Caco-2 (cell line): ENCODE measurements at places on chromosomes 1 and 21. TPM values are rescaled to one million over a fixed set of nuclear protein-coding genes. Genes with fewer than 3 reads are reported as not detected.

DNA sequence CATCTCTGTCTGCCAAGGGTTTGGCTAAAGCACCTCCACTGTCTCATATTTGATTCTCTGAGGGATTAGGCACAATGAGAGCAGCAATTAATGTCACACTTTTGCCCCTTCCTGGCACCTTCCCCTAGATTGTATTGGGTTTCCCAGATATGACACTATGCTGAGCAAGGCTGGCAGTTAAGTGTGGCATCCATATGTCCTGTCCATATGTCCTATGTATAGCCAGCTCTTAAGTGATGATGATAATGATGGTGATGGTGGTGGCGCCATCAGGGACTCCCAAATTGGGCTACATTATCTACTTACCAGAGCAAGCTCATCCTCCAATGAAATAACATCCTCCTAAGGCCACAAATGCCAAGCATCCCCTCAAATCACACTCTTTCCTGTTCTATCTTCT is 13.5 kb upstream of the LORICRIN start:
- no peak overlapping the region for H3K27ac ChIP-seq
- H3K27me3 ChIP-seq, result no peaks in the 10 kb centered on the region
- no peaks in the 10 kb centered on the region for H3K4me1 ChIP-seq
- no peak for DNase-seq

Gene SLC2A5
- 0.70 and 1.1 TPM in 2 replicates for total RNA-seq

GRCh38 chr1:12272770-12273169 is 42.9 kb downstream of the VPS13D start:
- no peak for DNase-seq
- no peaks in the 10 kb centered on the region for H3K27me3 ChIP-seq
- H3K36me3 ChIP-seq, result no peaks in the 10 kb centered on the region; the same call in 1 of the 2 replicates
- H3K4me1 ChIP-seq, result no peaks in the 10 kb centered on the region
- no peak overlapping the region for H3K27ac ChIP-seq

Gene NR0B2
- total RNA-seq, result 0.34 TPM in 1 of 2 replicates, not detected in the other

Gene LCE6A
- total RNA-seq, result not detected in 2 replicates

DNA sequence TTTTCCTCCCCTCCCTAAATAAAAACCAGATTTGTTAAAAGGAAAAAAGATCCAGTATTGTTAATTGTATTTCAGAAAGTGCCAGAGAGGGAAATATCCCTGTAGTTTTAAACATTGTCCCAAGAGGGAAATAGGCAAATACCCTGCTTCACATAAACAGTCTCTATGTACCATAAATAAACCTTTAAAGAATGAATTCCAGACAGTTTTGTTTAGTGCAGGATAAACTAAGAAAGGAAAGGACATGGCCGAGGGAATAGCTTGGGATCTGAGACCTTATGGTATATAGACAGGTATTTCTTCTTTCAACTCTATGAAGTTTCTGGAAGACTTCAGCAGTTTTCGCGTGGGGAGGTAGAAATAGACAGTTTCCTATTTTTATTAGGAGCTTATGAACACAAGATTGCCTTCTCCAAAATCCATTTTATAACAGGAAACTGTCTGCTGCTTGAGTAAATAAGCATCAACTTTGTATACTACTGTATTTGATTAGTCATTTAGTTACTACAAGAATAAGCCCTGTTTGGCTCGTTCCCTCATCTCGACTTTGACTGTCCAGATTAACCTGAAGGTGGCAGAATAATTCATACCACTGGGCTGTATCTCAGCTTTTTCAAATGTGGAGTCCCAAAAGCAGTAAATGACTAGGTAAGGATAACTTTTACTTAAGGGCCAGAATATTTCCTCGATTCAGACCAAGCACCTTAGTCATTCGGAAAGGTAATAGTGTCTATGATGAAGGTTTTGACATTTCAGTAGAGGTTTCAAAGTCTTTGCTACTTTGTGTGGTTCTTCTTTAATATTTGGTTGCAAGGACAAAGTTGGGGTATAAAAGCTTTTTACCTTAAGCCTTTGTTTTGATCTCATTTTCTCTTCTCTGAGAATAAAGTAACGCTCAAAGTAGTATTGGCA is 177.5 kb downstream of the VPS13D start:
- H3K27me3 ChIP-seq, result no peaks in the 10 kb centered on the region
- H3K27ac ChIP-seq, result no peak overlapping the region
- H3K4me1 ChIP-seq, result peaks cover 24% of the 10 kb centered on the region
- H3K4me3 ChIP-seq, result no peak overlapping the region
- H3K36me3 ChIP-seq, result peaks cover 2% of the 10 kb centered on the region

Gene CLCA1
- total RNA-seq, result not detected in 2 replicates

Gene PER3
- 24.4 and 27.4 TPM in 2 replicates for total RNA-seq

DNA sequence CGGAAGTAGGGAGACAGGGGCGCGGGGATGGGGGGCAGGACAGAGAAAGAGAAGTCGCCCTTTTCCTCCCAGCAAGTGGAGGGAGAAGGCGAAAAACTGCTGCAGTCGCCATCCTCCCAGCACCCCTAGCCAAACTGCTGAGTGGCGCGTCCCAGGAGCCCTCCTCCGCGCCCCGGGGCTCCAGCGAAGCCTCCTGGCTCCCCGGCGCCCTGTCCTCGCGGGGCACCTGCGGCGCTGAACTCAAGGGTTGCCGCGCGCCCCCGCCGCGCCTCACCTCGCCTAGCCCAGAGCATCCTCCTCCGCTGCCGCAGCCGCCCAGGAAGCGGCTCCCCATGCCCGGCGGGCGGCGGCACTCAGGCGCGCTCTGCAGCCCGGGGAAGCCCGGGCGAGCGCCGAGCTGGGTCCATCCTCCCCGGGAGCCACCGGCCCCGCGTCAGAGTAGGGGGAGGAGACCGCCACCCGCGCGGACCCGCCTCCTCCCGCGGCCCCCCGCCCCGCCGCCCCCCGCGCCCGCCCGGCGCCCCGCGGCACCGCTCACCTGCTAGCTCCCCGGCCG is at the start of gene DAB1:
Gene DAB1, minus strand, starts transcription at position 405 of the 556 bp plus-strand sequence. CDS start 133,030 bp downstream, outside the sequence.
- H3K4me3 ChIP-seq, result no peak within 1 kb of the TSS
- no peaks in the 10 kb centered on the region for H3K27me3 ChIP-seq
- H3K36me3 ChIP-seq, result no peaks in the 10 kb centered on the region
- H3K4me1 ChIP-seq, result no peaks in the 10 kb centered on the region
- peak within 1 kb of the TSS; percentile 73 for H3K27ac ChIP-seq

GRCh38 chr1:83818916-83819315 is 180.0 kb downstream of the TTLL7 start:
- no peaks in the 10 kb centered on the region for H3K27me3 ChIP-seq
- DNase-seq, result peak; percentile 49
- no peak overlapping the region for H3K4me3 ChIP-seq

Gene ACTN2
- total RNA-seq, result not detected in 2 replicates

DNA sequence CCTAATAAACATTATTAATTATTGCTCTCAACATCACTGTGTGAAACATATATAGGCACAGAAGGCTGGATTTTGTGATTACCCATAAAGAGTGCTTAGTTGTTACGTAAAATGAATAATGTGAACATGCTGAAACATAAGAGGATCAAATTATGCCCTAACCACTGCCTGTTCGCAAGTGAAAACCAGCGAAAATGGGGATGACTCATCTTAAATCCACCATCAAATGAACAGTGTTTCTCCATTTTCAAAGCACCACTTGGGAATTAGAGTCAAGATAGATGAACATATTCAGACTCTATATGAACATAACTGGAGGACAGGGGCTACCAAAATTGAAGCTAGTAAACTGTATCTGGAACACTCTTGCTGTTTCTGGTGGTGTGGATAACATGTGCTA is 386.2 kb downstream of the HHIPL2 start:
- no peaks in the 10 kb centered on the region for H3K4me1 ChIP-seq
- DNase-seq, result no peak
- no peak overlapping the region for H3K27ac ChIP-seq
- no peaks in the 10 kb centered on the region for H3K27me3 ChIP-seq
- no peak overlapping the region for H3K4me3 ChIP-seq
- H3K36me3 ChIP-seq, result no peaks in the 10 kb centered on the region

GRCh38 chr1:38541223-38541622 is 318.3 kb downstream of the RRAGC start:
- DNase-seq, result no peak
- no peak overlapping the region for H3K4me3 ChIP-seq
- H3K36me3 ChIP-seq, result no peaks in the 10 kb centered on the region
- H3K27me3 ChIP-seq, result no peaks in the 10 kb centered on the region
- peak overlapping the region; percentile 31 for H3K27ac ChIP-seq
- no peaks in the 10 kb centered on the region for H3K4me1 ChIP-seq

- H3K27me3 ChIP-seq, result no peaks in the 10 kb centered on the region
- H3K36me3 ChIP-seq, result no peaks in the 10 kb centered on the region
- no peak for DNase-seq
- H3K27ac ChIP-seq, result peak overlapping the region; percentile 0
- H3K4me3 ChIP-seq, result no peak overlapping the region
Measured at GRCh38 chr1:44328671-44329416, 26.2 kb downstream of the ERI3 start.

- H3K4me1 ChIP-seq, result no peaks in the 10 kb centered on the region
- H3K4me3 ChIP-seq, result no peak overlapping the region
- no peak for DNase-seq
- H3K36me3 ChIP-seq, result no peaks in the 10 kb centered on the region
- H3K27me3 ChIP-seq, result no peaks in the 10 kb centered on the region
Measured at GRCh38 chr1:20008391-20008841, 29.0 kb upstream of the PLA2G2A start.

Gene AMY1C
- total RNA-seq, result not detected in 2 replicates

- H3K4me1 ChIP-seq, result no peaks in the 10 kb centered on the region
- H3K36me3 ChIP-seq, result no peaks in the 10 kb centered on the region
- DNase-seq, result no peak
- no peaks in the 10 kb centered on the region for H3K27me3 ChIP-seq
Measured at GRCh38 chr1:157262891-157263290, 124.7 kb upstream of the ETV3 start.

Gene SDF4
- 138 and 140 TPM in 2 replicates for total RNA-seq

DNA sequence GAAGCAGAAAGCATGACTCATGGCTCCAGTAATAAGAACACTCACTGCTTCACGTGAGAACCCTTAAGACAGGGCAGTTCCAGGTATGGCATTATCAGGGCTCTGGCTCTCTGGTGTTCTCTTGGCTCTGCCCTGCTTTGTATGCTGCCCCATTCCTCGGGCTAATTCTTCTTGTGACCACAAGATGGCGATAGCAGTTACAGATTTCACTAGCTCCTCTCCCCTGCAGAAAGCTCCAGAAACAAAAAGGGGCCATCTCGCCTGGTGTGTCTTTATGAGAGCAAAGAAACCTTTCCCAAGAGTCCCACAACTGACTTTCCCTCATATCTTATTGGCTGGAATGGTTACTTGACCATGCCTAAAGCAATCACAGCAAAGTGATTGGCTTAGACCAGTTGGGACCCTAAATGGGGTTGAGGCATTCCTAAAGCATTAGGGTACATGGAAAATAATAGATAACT is 60.1 kb downstream of the F3 start:
- peak; percentile 52 for DNase-seq
- no peaks in the 10 kb centered on the region; the same call in 1 of the 2 replicates for H3K4me1 ChIP-seq
- H3K36me3 ChIP-seq, result no peaks in the 10 kb centered on the region; the same call in 1 of the 2 replicates
- H3K27ac ChIP-seq, result no peak overlapping the region
- no peaks in the 10 kb centered on the region for H3K27me3 ChIP-seq
- H3K4me3 ChIP-seq, result no peak overlapping the region

DNA sequence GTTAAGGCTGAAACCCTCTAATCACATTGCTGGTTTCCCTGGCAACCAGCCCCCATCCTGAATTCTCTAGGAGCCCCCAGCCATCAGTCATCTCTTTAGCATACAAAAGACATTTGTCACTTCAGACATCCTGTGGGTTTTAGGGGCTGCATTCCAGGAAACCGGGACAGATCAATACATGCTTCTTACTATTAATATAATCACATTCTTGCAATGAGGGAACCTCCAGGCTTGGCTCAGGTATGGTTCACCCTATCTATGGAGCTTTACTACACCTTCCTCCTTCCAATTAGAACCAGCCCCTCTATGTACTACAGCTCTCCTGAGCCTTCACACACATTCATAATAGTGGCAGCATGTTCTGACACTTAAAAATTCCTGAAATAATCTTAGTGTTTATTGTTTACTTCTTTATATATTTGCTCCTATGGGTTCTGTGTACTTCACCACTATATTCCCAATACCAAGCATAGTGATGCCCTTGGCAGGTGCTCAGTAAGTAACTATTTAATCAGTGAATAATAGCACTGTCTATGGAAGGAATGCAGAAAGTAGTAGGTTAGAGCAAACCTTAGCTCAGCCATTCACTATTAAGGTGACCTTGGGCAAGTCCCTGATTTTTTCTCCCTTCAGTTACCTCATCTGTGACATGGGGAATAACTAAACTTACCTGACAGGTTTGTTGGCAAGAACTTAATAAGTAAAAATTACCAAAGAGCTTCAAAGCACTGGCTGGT is 59.6 kb downstream of the ZNF678 start:
- H3K4me1 ChIP-seq, result no peaks in the 10 kb centered on the region
- H3K4me3 ChIP-seq, result no peak overlapping the region
- H3K27ac ChIP-seq, result no peak overlapping the region
- no peaks in the 10 kb centered on the region for H3K27me3 ChIP-seq
- DNase-seq, result no peak

- DNase-seq, result no peak
- H3K4me1 ChIP-seq, result peaks cover 15% of the 10 kb centered on the region
- no peaks in the 10 kb centered on the region for H3K27me3 ChIP-seq
- H3K27ac ChIP-seq, result peak overlapping the region; percentile 94
- H3K4me3 ChIP-seq, result no peak overlapping the region; the same call in 1 of the 2 replicates
- peaks cover 2% of the 10 kb centered on the region; the same call in 1 of the 2 replicates for H3K36me3 ChIP-seq
Measured at GRCh38 chr1:32178380-32179192, 889 bp upstream of the TXLNA start.

- H3K4me1 ChIP-seq, result 0 out of 2 replicates have a peak, but pooled peaks cover 7% of the 10 kb centered on the region
- H3K27me3 ChIP-seq, result no peaks in the 10 kb centered on the region
Measured at GRCh38 chr1:154431586-154432373, 26.6 kb downstream of the IL6R start.

Gene NPHP4
- total RNA-seq, result 12.3 TPM in 2 replicates

- H3K4me3 ChIP-seq, result no peak overlapping the region
- H3K36me3 ChIP-seq, result no peaks in the 10 kb centered on the region; the same call in 1 of the 2 replicates
- peaks cover 23% of the 10 kb centered on the region for H3K4me1 ChIP-seq
- DNase-seq, result no peak
Measured at GRCh38 chr1:206496131-206496793, 11.1 kb upstream of the RASSF5 start.

Gene ELOVL1
- 66.8 and 67.1 TPM in 2 replicates for total RNA-seq

DNA sequence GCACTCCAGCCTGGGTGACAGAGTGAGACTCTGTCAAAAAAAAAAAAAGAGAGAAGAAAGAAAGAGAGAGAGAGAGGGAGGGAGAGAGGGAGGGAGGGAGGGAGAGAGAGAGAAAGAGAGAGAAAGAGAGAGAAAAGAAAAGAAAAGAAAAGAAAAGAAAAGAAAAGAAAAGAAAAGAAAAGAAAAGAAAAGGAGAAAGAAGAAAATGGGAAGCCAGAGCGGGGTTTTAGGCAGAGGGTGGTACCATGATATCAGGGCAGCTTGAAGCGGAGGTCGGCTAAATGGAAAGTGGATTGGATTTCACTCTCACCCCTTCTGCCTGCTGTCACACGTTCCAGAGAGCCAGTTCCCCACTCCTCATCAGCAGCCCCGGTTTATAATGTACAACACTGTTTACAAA is 1.9 kb downstream of the TMCO4 start:
- no peak for DNase-seq
- no peaks in the 10 kb centered on the region for H3K36me3 ChIP-seq
- H3K4me1 ChIP-seq, result 0 out of 2 replicates have a peak, but pooled peaks cover 5% of the 10 kb centered on the region
- H3K27me3 ChIP-seq, result no peaks in the 10 kb centered on the region
- H3K27ac ChIP-seq, result peak overlapping the region; percentile 77

Gene CBR3
- 0.46 TPM in 1 of 2 replicates, not detected in the other for total RNA-seq

Gene FCRLB
- total RNA-seq, result 0.29 and 0.30 TPM in 2 replicates

GRCh38 chr21:38561613-38562581 is 63.6 kb upstream of the ERG start:
- H3K27me3 ChIP-seq, result no peaks in the 10 kb centered on the region
- no peak overlapping the region for H3K27ac ChIP-seq
- no peaks in the 10 kb centered on the region for H3K36me3 ChIP-seq
- H3K4me1 ChIP-seq, result no peaks in the 10 kb centered on the region
- H3K4me3 ChIP-seq, result no peak overlapping the region

GRCh38 chr1:21232044-21232443 is 55.3 kb upstream of the EIF4G3 start:
- no peaks in the 10 kb centered on the region for H3K27me3 ChIP-seq
- H3K4me1 ChIP-seq, result peaks cover 5% of the 10 kb centered on the region
- H3K36me3 ChIP-seq, result no peaks in the 10 kb centered on the region; the same call in none of the 2 replicates
- DNase-seq, result peak; percentile 46
- H3K27ac ChIP-seq, result no peak overlapping the region
